ENCODE measurements at places on chromosomes 5 and 9.

DNA sequence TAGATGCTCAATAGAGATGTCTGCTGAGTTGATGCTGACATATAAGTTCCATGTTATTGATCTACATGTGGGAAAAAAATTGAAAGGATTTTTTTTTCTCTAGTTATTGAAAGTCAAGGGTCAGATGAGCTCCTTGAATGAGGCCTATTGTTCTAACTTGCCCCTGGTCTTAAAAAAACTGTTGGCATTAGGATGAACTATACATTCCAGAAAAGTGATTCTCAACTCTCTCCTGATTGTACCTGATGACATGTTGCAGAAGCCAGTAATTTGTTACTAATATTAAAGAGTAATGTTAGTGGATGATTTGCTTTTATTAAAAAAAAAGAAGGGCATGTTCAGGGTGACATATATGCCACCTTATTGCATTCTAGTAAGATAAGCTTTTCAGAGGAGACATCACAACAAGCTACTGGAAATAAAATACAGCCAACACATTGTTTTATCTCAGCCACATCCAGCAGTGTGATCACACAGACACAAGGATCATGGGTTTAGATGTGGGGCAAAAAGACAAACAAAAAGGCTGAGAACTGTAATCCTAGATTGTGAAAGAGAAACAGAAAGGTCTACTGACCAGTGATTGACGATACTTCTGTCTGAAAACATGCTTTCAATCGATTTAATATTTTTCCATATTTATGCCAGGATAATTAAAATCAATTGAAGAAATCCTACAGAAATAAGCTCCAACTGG is 1314.1 kb upstream of the C9orf72 start:
- DNase-seq, result no peak

GRCh38 chr5:4907571-4907970 is 232.6 kb upstream of the ADAMTS16 start:
- no peak for DNase-seq

DNA sequence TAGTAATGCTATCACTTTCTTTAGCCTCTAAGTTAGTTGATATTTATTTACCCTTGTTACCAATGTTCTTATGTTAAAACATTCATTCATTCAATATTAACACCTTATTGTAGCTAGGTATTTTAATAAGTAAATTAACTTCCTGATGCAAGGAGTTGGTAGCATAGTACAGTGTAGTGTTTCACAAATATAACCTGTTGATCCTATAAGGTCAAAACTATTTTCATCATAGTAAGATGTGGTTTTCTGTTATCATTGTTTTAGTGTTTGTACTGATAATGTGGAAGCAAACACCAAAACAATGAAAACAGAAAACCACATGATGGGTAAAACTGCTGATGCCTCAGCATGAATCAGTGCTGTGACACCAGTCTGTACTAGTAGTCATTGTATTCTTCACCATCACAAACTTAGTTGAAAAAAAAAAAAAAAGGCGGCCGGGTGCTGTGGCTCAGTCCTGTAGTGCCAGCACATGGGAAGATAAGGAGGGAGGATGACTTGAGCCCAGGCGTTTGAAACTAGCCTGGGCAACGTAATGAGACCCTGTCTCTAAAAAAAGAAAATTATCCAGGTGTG is 36.5 kb downstream of the ZCCHC7 start:
- DNase-seq, result no peak

DNA sequence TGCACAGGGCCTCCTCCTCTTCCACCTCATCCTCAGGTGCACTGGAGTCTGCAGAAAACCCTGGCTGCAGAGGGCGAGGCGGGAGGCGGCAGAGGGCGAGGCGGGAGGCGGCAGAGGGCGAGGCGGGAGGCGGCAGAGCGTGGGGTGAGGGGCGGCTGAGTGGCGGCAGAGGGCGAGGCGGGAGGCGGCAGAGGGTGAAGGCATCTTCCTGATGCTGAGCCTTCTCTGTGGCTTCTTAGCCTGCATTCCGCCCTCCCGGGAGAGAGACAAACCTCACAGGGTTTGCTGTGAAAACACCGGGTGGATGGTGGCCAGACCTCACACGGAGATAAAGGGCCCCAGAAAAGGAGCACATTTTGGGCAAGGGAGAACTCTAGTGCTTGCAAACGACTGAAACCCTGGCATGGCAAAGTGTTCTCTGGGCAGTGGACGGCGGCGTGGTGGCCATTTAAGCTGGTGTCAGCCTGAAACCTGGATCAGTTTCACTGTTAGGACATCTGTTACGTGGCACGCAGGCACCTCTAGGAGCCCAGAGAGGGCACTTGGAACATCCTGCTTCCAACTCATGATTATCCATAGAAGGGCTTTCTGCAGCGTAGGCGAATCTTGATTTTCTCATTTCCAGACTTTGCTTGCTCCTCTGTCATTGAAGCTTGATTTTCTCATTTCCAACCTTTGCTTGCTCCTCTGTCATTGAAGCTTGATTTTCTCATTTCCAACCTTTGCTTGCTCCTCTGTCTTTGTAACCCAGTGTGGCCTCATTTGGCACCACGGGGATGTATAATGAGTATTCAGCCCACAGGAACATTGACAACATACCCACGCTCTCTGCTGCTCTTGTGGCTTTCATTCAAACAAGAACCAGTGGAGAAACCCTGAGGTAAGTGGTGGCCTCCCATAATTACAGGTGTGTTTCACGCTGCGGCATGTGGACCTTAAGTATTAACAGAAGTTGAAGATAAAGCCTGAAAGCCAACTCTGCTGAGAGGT is 16.3 kb upstream of the PLEKHG4B start:
- no peak for DNase-seq

DNA sequence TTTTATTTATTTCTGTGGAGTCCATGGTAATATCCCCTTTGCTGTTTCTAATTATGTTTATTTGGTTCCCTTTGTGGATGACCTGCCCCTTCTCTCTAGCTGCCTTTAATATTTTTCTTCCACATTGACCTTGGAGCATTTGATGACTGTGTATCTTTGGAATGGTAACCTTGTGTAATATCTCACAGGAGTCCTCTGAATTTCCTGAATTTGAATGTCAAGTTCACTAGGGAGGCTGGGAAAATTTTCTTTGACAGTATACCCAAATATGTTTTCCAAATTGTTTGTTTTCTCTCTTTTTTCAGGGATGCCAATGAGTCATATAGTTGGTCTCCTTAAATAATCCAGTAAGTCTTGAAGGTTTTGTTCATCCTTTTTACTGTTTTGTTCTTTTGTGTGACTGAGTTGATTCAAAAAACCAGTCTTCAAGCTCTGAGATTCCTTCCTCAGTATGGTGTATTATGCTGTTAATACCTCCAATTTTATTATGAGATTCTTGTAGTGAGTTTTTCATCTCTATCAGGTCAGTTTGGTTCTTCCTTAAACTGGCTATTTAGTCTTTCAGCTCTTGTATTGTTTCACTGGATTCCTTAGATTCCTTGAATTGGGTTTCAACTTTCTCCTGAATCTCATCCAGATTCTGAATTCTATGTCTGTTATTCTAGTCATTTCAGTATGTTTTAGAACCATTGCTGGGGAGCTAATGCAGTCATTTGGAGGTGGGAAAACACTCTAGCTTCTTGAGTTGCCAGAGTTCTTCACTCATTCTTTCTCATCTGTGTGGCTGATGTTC is 349.0 kb upstream of the TARS1 start:
- DNase-seq, result no peak

DNA sequence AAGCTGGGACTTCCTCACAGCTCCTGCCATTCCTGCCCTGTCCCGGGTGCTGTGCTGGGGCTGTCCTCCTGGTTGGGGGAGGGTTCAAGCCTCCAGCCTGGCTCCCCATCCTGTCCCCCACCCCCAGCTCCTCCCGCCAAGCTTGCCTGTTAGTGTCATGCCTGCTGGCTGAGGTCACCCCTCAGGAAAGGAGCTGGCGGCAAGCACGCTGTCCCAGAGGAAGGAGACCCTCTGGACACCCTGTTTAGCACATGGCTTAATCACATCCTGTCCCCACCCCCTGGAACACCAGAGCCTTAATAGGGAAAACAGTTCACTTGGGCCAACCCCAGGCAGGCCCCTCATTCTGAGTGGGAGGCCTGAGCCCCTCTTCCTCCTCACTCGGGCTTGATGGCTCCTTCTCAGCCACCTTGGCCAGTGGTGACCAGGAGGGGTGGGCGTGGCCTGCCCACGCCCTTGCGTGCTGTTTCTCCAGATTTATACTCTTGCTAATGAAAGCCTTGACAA is 9.2 kb upstream of the PHYHD1 start:
- no peak for DNase-seq

- DNase-seq, result no peak
Measured at GRCh38 chr9:132931178-132931735, 13.2 kb downstream of the TSC1 start.

- DNase-seq, result no peak
Measured at GRCh38 chr5:76855961-76856360, 6.1 kb downstream of the S100Z start.

DNA sequence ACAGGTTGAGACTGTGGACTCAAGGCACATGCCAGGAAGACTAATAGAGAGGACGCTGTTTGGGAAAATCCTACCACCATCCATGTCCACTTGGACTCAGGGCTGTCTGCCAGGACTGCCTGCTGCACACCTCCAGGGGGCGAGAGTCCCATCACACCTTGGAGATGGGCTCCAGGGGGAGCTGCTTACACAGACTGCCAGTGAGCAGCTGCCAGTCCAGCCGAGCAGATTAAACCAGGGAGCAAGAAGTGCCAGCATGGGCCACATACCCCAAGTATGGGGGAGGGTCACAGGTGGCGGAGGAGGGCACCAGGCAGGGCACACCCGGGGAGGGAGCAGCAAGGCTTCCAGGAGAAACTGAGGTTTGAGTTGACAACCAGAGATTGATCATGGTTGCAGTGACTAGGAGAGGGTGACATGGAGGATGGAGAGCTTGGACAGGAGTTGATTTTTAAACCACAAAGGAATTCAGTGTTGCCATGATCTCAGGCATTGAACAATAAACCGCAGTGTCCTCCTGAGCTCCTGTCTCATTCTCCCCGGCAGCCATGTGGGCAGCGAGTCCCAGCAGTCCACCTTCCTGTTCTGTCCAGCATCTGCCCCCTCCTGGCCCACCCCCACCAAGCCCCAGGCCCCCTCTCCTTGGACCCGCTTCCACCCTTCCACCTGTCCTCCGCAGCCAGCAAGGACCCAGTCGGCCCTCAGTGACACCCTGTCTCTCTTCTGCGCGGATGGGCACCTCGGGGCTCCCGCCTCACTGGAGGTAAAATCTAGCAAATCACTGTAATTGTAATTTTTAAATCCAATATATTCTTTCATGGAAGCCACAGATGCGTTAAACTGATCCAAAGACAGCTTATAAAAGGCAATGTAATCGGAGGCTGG is 3.1 kb upstream of the VAV2 start:
- no peak for DNase-seq

GRCh38 chr9:18585996-18586395 is 112.0 kb downstream of the ADAMTSL1 start:
- DNase-seq, result no peak

DNA sequence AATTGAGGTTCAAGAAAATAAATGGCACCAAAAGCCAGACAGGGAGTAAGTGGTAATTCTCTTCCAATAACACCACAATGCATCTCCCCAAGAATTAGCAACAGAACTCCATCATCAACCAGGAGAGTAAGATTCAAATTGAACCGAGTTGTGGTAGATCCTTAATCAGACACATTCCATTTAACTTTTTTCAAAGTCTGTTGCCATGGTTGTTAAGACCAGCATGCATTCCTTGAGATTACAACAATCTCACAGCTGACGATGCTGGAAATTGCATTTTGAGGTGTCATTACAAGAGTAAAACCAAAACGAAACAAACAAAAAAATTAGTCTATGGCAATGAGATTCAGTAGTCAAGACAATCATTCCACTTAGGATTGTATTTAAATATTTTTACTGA is 78.9 kb upstream of the ZNF462 start:
- no peak for DNase-seq

GRCh38 chr5:172775326-172776234 is 4.6 kb upstream of the DUSP1 start:
- no peak for DNase-seq

DNA sequence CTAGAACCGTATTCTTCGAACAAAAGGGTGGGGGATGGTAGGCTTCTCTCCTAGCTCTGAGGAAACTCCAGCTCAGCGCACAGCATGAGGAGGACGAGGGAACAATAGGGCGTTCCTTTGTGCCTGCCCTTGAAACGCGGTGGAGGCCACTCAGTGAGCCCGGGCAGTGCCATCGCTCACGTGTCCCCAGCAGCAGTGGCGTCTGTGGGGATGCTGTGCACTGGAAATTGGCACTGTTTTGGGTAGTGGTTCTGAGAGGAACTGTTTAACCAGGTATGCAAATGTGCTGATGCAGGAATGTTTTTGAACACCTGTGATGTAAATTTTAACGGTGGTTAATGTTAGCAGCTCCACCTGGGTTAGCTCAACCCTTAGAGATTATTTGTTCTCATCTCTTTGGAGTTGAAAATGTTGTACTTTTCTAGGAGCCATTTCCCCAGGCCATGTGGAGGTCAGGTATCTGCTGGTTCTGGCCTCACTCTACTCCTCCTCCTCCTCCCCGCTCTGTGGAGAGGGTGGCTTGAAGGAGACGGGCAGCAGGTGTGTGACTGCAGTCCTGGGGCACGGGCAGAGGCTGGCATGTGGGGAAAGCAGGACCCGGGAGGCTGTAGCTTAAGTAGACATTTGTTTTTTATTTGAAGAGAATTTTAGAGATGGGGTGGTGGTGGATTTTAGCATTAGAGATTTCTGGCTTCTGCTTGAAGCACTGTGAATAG is 48.3 kb downstream of the EHMT1 start:
- peak; percentile 79 for DNase-seq

DNA sequence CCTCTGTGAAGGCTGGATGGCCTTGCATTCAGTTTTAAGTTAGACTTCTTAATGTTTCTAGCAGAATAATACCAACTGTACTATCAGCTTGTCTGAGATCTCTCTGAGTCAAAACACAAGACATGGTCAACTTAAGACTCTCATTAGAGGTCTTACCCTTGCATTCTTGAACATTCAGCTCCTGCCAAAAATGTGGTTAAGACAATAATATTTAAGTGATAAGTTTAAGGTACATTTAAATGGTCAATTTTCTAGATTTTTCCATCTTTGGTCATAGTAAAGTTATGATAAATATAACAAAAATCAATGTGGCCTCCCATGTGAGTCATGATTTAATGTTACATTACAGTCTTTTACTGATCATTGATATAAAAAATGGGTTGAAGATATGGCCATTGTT is 75.0 kb downstream of the NR2F1 start:
- DNase-seq, result no peak

- DNase-seq, result no peak
Measured at GRCh38 chr5:17383526-17383925, 114.5 kb upstream of the TAF11L2 start.

DNA sequence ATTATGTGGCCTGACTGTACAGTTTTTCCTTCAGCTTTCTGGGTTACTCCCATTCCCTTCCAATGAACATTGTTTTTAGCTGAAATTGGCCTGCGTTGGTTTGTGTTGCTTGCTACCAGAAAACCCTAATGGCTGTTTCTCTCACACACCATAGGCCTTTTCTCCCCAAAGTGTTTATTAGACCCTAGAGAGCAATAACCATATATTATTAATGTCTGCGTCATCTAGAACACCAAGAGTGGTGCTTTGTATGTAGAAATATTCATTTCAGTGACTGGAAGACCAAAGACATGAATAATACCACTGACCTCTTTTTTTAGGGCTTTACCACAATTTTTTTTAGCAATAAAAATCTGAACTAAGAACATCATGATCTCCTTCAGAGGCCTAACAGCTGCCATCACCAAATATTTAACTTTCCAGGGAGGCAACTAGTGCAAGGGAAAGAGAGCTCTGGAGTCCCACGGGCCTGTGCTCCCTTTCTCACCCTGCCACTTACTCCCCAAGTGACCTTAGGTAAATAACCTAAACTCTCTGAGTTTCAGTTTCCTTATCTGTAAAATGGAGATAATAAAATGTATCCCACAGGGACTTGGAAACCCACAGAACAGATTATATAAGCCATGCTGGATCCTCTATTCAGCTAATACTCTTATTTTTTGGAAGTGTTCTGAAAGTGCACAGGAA is 201.9 kb upstream of the ISL1 start:
- no peak for DNase-seq

Data from germinal center (tissue), 1 donor.